ENCODE measurements at places on chromosomes 1 and 21.
A peak's percentile ranks its signal among the peaks of the same experiment; 100 is the strongest.

GRCh38 chr1:16924216-16924918, 2.6 kb downstream of the CROCC start:
- H3K4me3 ChIP-seq = no peak overlapping the region
- H3K4me1 ChIP-seq = no peaks in the 10 kb centered on the region

DNA sequence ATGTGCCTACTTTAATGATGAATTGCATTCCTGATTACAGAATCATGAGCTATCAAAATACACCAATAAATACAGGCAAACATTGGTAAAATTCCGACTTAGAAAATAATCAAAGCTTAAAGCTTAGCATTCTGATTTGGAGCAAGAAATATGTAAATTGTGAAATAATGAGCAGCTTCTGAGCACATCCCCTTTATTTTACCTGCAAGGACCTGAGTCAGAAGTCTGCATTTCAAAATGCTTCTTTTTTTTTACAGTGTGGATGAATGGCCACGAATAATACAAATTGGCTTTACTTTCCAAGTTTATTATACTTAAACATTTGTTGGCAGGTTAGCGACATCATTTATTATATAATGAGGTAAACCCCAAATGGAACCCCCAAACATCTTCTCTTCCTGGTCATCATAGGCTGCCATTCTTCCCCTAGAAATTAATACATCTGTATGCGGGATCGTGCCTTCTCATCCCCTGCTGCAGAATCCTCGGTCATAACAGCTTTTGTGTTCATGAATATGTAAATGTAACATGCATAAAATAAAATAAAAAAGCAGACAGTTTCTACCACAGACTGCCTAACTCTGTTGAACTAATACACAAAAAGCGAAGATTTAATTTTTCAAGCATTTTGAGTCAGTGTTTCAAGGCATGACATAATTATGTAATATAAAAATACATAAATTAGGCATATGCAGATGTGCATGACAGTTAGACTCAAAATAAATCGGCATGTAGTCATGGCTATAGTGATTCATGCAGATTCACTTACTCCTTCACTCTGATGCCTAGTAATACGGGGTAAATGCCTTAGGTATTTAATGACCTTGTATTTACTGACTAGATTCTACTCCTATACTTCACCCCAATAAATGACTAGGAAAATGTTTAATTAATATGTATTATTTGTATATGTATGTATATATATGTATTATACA, 339.7 kb downstream of the USP25 start:
- no peaks in the 10 kb centered on the region for H3K4me1 ChIP-seq
- no peaks in the 10 kb centered on the region for H3K36me3 ChIP-seq
- H3K27ac ChIP-seq = no peak overlapping the region
- H3K27me3 ChIP-seq = no peaks in the 10 kb centered on the region
- DNase-seq = no peak

GRCh38 chr1:160373696-160374095, 6.8 kb downstream of the NHLH1 start:
- H3K4me1 ChIP-seq = no peaks in the 10 kb centered on the region
- no peak overlapping the region for H3K27ac ChIP-seq
- no peaks in the 10 kb centered on the region for H3K36me3 ChIP-seq
- DNase-seq = no peak
- H3K4me3 ChIP-seq = no peak overlapping the region

DNA sequence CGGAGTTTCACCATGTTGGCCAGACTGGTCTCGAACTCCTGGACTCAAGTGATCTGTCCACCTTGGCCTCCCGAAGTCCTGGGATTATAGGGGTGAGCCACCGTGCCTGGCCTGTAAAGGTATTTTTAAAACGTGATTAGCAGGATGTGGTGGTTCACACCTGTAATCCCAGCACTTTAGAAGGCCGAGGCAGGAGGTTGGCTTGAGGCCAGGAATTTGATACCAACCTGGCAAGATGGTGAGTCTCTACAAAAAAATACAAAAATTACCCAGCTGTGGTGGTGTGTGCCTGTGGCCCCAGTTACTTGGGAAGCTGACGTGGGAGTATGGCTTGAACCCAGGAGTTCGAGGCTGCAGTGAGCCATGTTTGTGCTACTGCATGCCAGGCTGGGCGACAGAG, 43.3 kb upstream of the SOD1 start:
- no peaks in the 10 kb centered on the region for H3K36me3 ChIP-seq
- H3K27me3 ChIP-seq = no peaks in the 10 kb centered on the region
- no peaks in the 10 kb centered on the region for H3K4me1 ChIP-seq
- H3K4me3 ChIP-seq = no peak overlapping the region
- no peak for DNase-seq

- H3K27ac ChIP-seq = no peak overlapping the region
- DNase-seq = no peak
- H3K4me1 ChIP-seq = no peaks in the 10 kb centered on the region
- H3K4me3 ChIP-seq = no peak overlapping the region
- H3K27me3 ChIP-seq = no peaks in the 10 kb centered on the region
Observed at GRCh38 chr1:67888216-67889106, 55.2 kb upstream of the GNG12 start.

- no peak for DNase-seq
- H3K4me1 ChIP-seq = no peaks in the 10 kb centered on the region
- no peaks in the 10 kb centered on the region for H3K36me3 ChIP-seq
- H3K27me3 ChIP-seq = peaks cover 5% of the 10 kb centered on the region
- H3K27ac ChIP-seq = no peak overlapping the region
Observed at GRCh38 chr21:31340942-31341487, 3.0 kb downstream of the TIAM1 start.

DNA sequence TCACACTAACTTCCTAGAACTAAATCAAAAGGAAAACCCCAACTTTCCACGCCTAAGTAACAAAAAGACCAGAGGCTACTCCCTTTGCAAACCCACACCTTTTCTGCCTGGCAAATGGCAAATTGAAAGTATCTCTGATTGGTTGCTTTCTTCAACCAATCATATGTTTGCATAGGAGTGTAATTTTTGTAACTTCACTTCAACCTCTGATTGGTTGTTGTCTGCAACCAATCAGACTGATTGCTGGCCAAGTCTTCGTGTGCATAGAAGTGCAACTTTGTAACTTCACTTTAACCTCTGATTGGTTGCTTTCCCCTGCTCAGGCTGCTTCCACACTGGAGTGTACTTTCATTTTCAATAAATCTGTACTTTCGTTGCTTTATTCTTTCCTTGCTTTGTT, 36.9 kb upstream of the PADI2 start:
- H3K36me3 ChIP-seq = no peaks in the 10 kb centered on the region
- H3K27ac ChIP-seq = no peak overlapping the region
- no peak overlapping the region for H3K4me3 ChIP-seq
- DNase-seq = no peak
- H3K4me1 ChIP-seq = no peaks in the 10 kb centered on the region

DNA sequence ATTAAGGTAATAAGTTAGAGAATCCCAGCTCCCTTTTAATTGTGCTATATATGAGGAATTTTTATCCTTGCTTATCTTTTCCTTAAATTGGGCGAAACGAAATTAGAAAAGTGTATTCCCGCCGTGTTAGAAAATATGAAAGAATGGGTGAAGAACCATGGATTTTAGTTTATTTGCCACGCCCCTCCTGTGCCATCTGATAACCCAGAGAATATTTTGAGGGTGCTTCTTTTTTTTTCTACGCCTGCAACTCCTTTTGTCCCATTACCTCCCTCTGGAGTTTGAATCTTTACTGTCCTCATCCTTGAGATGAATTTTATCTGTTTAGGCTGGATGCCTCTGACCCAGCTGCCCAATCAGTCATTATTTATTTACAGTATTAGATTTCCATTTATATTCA, 1.6 kb downstream of the TLCD4 start:
- no peak for DNase-seq
- peaks cover 4% of the 10 kb centered on the region for H3K4me1 ChIP-seq
- H3K27ac ChIP-seq = no peak overlapping the region
- H3K4me3 ChIP-seq = no peak overlapping the region
- no peaks in the 10 kb centered on the region for H3K27me3 ChIP-seq
- no peaks in the 10 kb centered on the region for H3K36me3 ChIP-seq

GRCh38 chr1:119409731-119410130, 5.2 kb upstream of the HSD3B2 start:
- H3K4me3 ChIP-seq = no peak overlapping the region
- H3K36me3 ChIP-seq = no peaks in the 10 kb centered on the region
- no peak overlapping the region for H3K27ac ChIP-seq
- peak; percentile 39 for DNase-seq
- no peaks in the 10 kb centered on the region for H3K27me3 ChIP-seq
- H3K4me1 ChIP-seq = no peaks in the 10 kb centered on the region

DNA sequence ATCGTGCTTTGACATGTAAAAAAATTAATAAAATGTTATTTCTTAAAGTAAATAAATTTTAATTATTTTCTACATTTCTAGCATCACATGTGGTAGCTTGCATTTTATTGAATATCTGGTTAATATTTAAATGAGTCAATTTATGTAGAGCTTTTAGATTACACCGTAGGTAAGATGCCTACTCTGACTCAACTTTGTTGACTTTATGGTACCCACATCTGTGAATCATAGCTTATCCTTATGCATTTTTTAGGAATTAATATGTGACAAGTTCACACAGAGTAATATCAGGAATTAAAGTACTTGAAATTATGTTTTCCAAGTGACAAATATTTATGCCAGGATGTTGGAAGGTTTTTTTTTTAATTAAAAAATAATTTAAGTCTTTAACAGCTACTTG, 120.7 kb downstream of the LEPR start:
- no peaks in the 10 kb centered on the region for H3K27me3 ChIP-seq
- no peak for DNase-seq
- H3K27ac ChIP-seq = no peak overlapping the region
- no peaks in the 10 kb centered on the region for H3K4me1 ChIP-seq

DNA sequence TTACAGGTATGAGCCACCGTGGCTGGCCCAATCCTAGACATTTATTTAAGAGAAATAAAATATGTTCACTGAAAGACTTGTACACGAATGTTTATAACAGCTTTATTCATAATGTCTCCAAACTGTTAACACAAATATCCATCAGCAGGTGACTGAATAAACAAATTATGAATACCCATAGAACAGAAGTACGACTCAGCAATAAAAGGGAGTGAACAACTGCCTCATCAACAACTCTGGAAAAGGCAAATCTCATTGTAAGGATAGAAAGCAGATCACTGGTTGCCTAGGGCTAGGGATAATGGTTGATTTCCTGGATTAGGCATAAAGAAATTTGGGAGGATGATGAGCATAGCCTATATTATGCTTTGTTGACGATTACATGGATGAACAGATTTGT, 41.7 kb downstream of the GABPA start:
- H3K4me3 ChIP-seq = no peak overlapping the region
- no peaks in the 10 kb centered on the region for H3K27me3 ChIP-seq
- H3K36me3 ChIP-seq = no peaks in the 10 kb centered on the region
- H3K27ac ChIP-seq = no peak overlapping the region

- H3K27ac ChIP-seq = no peak overlapping the region
- no peaks in the 10 kb centered on the region for H3K36me3 ChIP-seq
- no peak overlapping the region for H3K4me3 ChIP-seq
- no peaks in the 10 kb centered on the region for H3K27me3 ChIP-seq
Observed at GRCh38 chr1:78980511-78980910, 26.0 kb downstream of the ADGRL4 start.

DNA sequence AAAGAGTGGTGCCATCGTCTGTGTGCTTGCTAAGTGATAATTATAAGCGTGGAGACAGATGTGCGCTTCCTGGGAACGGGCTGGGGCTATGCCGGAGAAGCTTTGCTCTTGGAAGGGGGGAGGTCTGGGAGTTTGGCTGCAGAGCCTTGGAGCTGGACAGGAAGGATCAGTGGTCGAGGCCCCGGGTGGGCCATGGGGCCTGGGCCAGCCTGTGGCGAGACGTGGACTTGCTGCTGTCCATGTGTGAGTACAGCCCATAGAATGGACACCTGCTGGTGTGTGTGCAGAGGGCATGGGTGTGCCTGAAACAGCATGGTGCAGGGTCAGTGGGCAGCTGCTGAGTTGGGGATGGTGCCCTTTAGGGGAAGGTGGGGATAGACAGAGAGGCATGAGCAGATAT, 121.3 kb downstream of the PCBP3 start:
- no peaks in the 10 kb centered on the region for H3K36me3 ChIP-seq
- no peak for DNase-seq
- H3K4me1 ChIP-seq = no peaks in the 10 kb centered on the region
- no peaks in the 10 kb centered on the region for H3K27me3 ChIP-seq
- H3K27ac ChIP-seq = no peak overlapping the region

DNA sequence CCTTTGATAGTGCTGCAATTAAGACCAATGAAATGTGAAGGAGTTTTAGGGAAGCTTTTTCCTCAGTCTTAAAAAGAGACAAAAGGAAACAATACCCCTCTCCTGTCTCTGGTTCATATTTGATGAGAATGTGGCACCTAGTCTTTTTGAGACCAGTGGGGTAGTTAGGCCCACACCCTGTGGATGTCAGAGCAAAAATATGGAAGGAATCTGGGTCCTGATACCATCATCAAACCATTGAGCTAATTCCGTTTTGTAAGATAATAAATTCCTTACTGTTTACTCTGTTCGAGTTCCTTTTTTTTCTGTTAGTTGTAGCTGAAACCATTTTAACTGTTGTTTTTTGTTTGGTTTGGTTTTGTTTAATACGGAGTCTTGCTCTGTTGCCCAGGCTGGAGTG, 33.3 kb downstream of the PTPRC start:
- H3K36me3 ChIP-seq = no peaks in the 10 kb centered on the region
- no peak overlapping the region for H3K4me3 ChIP-seq
- DNase-seq = no peak
- no peak overlapping the region for H3K27ac ChIP-seq

- no peak overlapping the region for H3K4me3 ChIP-seq
- H3K27me3 ChIP-seq = no peaks in the 10 kb centered on the region
- H3K36me3 ChIP-seq = no peaks in the 10 kb centered on the region
- DNase-seq = no peak
- no peak overlapping the region for H3K27ac ChIP-seq
Observed at GRCh38 chr1:86184426-86184825, 27.9 kb upstream of the COL24A1 start.

- H3K27me3 ChIP-seq = no peaks in the 10 kb centered on the region
- no peaks in the 10 kb centered on the region for H3K36me3 ChIP-seq
- H3K4me1 ChIP-seq = no peaks in the 10 kb centered on the region
- peak; percentile 64 for DNase-seq
- no peak overlapping the region for H3K4me3 ChIP-seq
- H3K27ac ChIP-seq = no peak overlapping the region
Observed at GRCh38 chr21:43609501-43610340, 49.6 kb downstream of the HSF2BP start.

- DNase-seq = no peak
- no peaks in the 10 kb centered on the region for H3K27me3 ChIP-seq
- peaks cover 66% of the 10 kb centered on the region for H3K36me3 ChIP-seq
- no peak overlapping the region for H3K4me3 ChIP-seq
Observed at GRCh38 chr1:151176514-151177045, 799 bp upstream of the TMOD4 start.

GRCh38 chr1:107250169-107250568, 109.3 kb downstream of the NTNG1 start:
- H3K27me3 ChIP-seq = no peaks in the 10 kb centered on the region
- H3K27ac ChIP-seq = no peak overlapping the region
- H3K4me1 ChIP-seq = no peaks in the 10 kb centered on the region
- no peak for DNase-seq

GRCh38 chr1:245016700-245017099, 138.1 kb upstream of the KIF26B start:
- no peaks in the 10 kb centered on the region for H3K27me3 ChIP-seq
- DNase-seq = no peak
- no peak overlapping the region for H3K4me3 ChIP-seq

- H3K36me3 ChIP-seq = no peaks in the 10 kb centered on the region
- no peaks in the 10 kb centered on the region for H3K4me1 ChIP-seq
- DNase-seq = no peak
Observed at GRCh38 chr1:181206513-181206912, 118.0 kb downstream of the IER5 start.

- H3K4me3 ChIP-seq = no peak overlapping the region
- H3K4me1 ChIP-seq = peaks cover 20% of the 10 kb centered on the region
- no peaks in the 10 kb centered on the region for H3K36me3 ChIP-seq
- DNase-seq = peak; percentile 88
- H3K27me3 ChIP-seq = no peaks in the 10 kb centered on the region
Observed at GRCh38 chr1:203673550-203674411, 47.1 kb downstream of the ATP2B4 start.

All from adrenal gland (tissue), 19 donors.